ENCODE measurements at places on chromosomes 3 and 15.

- no peak for DNase-seq
Measured at GRCh38 chr15:79372428-79372827, 59.7 kb upstream of the MINAR1 start.

- no peak for DNase-seq
Measured at GRCh38 chr3:73839032-73839431, 214.3 kb upstream of the PDZRN3 start.

DNA sequence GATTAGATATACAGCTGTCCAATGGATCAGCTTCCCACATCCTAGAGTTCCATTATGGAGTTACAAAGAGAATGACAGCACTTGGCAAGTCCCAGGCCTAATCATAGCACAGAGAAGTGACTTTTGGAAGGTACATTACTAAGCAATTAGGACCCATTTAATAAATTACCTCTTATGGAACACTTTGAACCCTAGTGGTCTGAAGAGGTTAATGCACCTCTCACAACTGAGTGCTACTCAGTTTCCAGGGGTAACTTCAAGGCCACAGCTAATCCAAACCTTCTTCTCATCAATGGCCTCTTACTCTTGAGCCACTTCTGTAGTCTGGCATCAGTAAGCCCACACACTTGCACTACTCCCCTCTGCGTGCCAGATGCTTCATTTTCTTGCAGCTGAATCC is 34.9 kb upstream of the MEIS2 start:
- DNase-seq = no peak

- no peak for DNase-seq
Measured at GRCh38 chr15:60914360-60914759, 314.7 kb downstream of the RORA start.

DNA sequence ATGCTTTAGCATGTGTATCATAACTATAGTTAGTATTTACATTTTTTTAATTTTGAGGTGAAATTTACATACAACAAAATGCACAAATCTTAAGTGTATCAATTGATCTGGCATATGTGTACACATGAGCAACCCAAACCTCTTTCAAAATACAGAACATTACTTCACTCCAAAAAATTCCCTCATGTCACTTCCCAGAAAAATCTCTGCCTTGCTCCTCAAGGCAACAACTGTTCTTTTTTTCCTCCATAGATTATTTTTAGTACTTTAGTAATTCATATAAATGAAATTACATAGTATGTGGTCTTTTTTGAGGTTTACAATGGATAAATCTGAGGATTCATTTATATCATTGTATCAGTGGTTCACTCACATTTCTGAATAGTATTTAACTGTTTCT is 84.9 kb downstream of the TRIM42 start:
- DNase-seq = no peak

- DNase-seq = no peak
Measured at GRCh38 chr3:67334588-67334987, 319.8 kb downstream of the SUCLG2 start.

- DNase-seq = no peak
Measured at GRCh38 chr3:153285194-153285641, 123.2 kb downstream of the RAP2B start.

DNA sequence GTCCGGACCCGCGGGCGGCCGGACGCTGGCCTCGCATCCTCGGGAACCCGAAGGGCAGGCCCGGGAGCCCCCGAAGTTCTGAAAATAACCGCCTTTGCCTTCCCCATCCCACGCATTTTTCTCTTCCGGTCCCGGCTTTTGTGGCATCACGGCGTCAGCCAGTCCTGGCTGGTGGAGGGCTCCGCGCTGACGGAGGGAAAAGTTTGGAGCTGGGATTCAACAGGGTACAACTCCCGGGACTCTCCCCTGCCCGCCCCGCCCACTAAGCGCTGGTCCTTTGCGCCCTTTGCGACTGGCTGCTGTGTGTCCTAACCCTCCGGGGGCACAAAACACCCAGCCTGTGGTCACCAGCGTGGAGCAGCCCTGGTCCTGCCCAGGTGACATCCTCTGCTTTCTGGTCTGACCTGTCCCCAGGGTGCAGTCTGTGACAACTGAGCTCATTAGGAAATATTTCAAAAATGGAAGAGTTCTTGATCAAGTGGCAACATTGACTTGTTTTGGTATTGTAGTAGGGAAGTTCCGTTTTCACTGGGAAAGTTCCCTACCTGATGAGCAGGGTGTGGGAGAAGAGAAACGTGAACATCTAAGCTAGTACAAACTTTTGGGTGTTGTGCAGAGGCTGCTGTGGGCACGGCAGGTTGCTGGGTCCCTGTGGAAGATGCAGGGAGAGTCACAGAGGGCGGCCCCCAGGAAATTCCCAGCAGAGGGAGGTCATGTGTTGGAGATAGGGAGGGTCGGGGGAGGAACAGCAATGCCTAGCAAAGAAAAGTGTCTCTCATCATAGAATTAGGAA is 775 bp downstream of the ARNT2 start:
- no peak for DNase-seq

GRCh38 chr15:85889956-85890619 is 95.4 kb upstream of the KLHL25 start:
- DNase-seq = no peak

DNA sequence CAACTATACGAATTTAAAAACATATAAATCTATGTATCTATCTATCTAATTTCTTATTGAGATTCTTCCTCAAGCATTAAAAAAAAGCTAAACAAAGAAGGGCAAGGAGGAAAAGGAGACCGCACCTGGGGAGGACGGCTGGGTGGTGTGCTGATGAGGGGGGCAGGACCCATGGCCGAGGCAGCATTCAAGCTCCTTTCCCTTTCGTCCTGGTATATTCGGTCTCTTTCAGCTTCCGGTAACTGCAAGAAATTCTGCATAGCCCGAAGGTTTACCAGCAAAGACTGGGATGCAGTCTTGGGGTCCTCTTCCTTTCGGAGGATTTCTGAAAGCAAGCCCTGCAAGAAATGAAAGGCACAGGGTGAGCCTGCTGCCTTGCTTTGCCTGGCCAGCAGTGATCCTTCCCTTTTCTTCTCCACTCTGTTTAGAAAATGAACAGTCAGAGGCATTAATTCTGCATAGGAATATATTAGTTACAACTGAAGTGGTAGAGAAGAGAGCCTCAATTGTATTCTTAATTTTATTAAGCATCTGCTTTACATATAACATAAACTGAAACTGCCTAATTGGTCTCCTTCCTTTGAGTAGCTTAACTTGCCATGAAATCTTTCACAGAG is 38.8 kb downstream of the SATB1 start:
- DNase-seq = no peak

DNA sequence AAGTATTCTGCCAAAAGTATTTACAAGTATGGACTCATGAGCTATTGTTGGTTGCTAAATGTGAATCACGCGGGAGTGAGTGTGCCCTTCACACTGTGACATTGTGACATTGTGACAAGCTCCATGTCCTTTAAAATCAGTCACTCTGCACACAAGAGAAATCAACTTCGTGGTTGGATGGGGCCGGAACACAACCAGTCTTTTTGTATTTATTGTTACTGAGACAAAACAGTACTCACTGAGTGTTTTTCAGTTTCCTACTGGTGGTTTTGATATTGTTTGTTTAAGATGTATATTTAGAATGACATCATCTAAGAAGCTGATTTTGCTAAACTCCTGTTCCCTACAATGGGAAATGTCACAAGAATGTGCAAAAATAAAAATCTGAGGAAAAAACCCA is 30.3 kb downstream of the SYNM start:
- DNase-seq = no peak

GRCh38 chr15:69762373-69763148 is 309.9 kb downstream of the RPLP1 start:
- no peak for DNase-seq

DNA sequence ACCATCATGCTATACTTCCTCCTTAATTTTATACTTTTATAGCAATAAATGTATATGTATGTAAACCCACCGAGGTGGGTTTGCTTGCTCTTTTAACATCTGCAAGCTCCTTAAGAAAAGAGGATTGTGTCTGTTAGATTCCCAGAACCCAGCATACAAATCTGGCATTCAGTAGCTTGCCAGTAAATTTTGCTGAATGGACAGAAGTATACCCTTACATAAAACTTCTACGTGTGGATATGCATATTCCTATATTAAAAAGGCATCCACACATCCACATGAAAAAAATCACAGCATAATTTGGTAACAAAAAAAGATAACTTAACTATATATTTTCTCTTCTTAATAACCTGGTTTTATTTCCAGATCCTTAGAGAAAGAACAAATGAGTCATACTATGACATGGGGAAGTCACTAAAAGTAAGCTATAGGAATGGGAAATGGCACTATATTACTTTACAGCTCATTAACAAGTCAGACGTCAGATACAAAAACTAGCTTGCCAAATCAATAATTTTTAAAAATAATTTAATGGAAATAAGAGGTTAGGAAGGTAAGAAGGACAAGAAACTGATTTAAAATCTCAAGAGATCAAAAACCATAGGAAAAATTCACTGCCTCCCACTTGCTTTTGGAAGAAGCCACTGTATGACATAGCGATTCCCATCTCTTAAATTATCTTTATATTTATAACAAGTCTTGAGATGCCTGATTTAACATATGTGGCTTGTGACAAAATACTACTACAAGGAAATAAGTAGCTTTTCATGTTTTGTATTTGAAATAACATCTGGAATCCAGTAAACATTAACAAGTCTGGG is 68.7 kb downstream of the SUMF1 start:
- no peak for DNase-seq

DNA sequence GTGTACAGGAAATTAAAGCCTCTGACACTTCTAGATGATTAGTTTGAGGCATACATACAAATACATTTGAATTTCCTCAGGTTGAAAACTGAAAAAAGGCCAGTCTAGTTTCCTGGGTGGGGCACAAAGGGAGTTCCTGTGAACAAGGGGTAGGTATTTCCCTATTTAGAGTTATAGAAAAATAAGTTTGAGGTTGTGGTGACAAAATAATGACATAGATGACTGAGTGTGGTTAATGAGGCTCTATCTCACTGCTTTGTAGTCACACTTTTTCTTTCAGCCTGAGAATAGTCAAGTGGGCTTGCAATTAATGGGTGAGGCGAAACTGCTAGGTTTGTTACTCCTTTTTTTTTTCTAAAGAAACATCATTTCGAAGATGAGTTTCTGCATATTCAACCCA is 4.3 kb downstream of the SLCO3A1 start:
- DNase-seq = no peak

GRCh38 chr3:38634111-38634510 is 15.4 kb downstream of the SCN5A start:
- no peak for DNase-seq
